ENCODE measurements at places on chromosomes 16 and 17.

DNA sequence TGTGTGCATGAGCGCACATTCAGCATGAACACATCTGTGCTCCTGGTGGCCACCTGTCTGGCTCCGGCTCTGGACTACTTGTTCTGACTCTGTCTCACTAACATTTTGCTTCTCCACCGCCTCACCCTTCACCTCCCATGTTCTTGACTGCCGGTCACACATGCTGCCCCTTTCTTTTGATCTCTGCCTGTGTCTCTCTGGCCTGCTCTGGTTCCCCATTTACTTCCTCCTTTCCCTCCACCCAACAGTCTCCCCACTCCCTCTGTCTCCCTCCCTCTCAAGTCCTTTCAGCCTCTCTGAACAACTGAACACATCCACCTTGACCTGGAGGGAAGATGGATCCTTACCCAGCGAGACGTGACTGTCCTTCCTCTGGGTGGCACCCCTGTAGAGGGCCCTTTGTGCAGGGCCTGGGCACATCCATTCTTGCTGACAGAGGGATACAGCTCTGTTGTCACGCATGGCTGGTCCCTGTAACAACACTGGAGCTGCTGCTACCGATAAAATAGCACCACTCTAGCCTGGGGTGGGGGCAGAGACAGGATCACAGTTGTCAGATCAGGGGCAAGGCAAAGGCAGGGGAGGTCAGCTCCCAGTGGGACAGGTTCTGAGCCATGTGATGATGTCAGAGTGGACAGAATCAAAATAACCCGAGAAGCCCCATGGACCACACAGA lies 11.0 kb downstream of the ZSCAN32 start:
- H3K36me3 ChIP-seq = peaks cover 92% of the 10 kb centered on the region
- H3K4me3 ChIP-seq = no peak overlapping the region
- H3K4me1 ChIP-seq = no peaks in the 10 kb centered on the region
- DNase-seq = no peak
- no peak overlapping the region for H3K27ac ChIP-seq

DNA sequence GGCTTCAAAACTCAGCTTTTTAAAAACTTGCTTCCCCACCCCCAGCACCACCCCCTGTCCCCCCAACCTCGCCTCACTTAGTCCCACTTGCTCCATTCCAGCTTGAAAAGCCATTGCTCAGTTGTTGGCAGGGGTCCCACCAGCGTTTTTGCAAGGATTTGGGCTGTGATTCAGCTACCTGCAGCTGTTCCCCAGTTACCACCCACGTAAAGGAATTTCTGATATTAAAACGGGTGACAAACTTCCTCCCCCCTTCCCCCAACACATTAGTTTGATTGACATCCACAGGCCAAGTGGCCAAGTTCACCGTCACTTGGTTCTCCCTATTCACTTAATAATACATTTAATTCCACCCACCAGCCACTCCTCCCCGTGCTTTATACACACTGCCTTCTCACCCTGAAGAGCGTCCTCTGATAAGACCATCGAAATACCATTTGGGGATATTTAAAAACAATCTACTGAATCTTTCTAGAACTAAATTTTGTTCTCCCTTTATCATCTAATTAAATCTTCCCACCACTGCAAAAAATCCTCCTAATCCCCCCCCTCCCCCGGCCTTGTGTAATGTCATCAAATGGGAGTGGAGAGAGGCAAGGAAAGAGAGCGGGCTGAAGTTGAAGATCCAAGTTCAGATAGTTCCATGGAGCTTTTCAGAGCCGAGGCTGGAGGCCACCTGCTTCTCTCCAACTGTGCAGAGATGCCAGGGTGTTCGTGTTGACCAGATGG lies 55.1 kb downstream of the SOX9 start:
- H3K4me3 ChIP-seq = no peak overlapping the region
- peaks cover 8% of the 10 kb centered on the region for H3K4me1 ChIP-seq
- H3K36me3 ChIP-seq = no peaks in the 10 kb centered on the region
- DNase-seq = no peak
- no peak overlapping the region for H3K27ac ChIP-seq

DNA sequence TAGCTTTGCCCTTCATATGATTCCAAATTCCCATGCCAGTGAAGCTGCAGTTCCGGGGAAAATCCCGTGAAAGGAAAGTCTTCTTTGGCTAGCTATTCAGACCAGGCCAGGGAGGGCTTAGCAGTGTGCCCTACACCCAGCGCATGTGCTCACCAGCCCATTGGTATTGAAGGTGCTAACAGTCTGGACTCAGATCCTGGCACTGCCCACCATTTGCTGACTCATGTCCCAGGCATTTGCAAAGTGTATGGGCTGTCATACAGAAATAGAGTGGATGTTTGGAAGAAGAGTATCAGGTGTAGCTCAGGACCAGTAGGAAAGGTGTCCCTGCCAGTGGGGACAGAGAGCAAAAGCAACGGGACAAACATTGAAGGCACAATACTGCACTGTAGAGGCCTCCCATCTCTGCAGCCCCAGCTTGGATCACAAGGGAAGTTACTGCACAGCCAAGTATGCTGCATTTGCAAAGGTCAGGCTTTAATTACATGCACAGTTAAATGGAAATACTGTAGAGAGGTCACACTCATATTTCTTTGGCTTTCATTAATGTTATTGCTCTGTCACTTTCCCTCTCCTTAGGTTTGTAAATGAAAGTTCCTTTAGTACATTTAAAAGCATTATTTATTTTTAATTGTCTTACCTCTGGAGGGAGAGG lies 220.0 kb downstream of the IRX3 start:
- no peaks in the 10 kb centered on the region for H3K4me1 ChIP-seq
- DNase-seq = no peak
- H3K4me3 ChIP-seq = no peak overlapping the region
- H3K27ac ChIP-seq = no peak overlapping the region
- no peaks in the 10 kb centered on the region for H3K27me3 ChIP-seq

DNA sequence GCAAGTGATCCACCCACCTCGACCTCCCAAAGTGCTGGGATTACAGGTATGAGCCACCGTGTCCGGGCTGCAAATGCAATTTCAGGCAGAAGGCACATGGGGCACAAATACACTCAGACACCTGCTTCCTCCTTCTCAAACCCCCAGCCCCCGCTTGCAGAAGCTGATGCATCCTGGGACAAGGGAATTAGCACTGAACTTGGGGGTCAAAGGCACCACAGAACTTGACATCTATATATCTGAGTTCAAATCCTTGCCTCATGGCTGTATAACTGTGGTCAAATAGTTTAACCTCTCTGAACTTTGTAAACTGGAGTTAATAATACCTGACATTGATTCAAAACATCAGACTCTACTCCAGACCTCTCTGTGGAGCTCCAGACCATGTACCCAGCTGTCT lies 4.1 kb upstream of the ARL5C start:
- DNase-seq = no peak
- peaks cover 6% of the 10 kb centered on the region for H3K27me3 ChIP-seq
- no peak overlapping the region for H3K4me3 ChIP-seq
- peaks cover under 1% of the 10 kb centered on the region for H3K36me3 ChIP-seq
- H3K27ac ChIP-seq = no peak overlapping the region

- no peaks in the 10 kb centered on the region for H3K4me1 ChIP-seq
- DNase-seq = no peak
- no peaks in the 10 kb centered on the region for H3K27me3 ChIP-seq
Observed at GRCh38 chr17:4623249-4623648, 18.2 kb downstream of the ALOX15 start.

DNA sequence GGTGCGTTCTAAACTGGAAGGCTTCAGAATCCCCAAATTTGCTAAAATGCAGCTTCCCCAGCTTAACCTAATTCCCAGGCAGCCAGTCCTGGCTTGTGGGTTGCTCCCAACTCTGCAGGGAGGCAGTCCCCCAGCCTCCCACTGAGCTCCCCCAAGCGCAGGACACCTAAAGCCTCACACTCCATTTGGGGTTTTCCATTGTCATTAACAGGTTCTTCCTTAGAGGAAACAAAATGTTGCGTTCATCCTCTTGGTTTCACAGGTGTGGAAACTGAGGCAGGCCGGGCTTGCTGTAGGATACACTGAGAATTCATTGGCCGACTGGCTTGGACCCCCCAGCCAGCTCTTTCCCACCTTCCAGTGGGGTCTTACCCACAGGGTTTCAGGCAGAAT lies 2.3 kb upstream of the TAC4 start:
- DNase-seq = no peak
- H3K36me3 ChIP-seq = no peaks in the 10 kb centered on the region
- no peak overlapping the region for H3K27ac ChIP-seq
- no peak overlapping the region for H3K4me3 ChIP-seq
- H3K27me3 ChIP-seq = no peaks in the 10 kb centered on the region
- no peaks in the 10 kb centered on the region for H3K4me1 ChIP-seq

GRCh38 chr17:65604070-65604469 lies 42.6 kb upstream of the AXIN2 start:
- H3K27me3 ChIP-seq = no peaks in the 10 kb centered on the region
- H3K36me3 ChIP-seq = peaks cover 5% of the 10 kb centered on the region
- H3K4me3 ChIP-seq = no peak overlapping the region

DNA sequence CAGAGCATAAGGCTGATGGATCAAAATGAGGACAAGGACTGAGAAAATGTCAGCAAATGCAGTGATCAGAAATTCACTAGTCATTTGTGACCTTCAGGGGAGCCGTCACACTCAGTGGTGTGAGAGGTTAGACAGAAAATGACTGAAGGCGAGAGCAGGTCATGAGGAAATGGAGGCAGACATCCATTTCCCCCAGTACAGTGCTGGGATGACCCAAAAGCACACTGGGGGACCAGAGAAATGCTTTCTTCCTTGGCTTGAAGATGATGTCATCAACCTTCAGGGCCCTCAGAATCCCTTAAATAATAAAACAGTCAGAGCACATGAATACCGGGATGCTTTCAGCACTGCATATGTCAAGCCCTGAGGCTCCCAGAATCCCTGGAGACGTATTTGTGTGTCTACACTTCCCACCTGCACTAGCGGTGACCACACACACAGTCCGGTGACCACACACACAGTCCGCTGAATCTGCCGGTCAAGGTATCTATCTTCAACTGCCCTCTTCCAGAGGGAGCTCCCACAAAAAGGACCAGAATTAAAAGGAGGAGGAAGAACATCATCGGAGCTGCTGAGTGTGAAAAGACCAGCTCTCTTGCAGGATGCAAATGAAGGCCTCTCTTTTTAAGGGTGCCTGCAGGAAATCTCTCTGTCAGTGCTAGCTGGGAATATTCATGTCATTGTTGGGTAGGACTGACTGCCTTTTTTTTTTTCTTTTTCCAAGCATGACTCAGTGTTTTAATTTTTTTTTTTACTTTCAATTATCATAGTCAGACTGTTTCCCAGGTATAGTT lies 8.2 kb downstream of the UBE2O start:
- no peak overlapping the region for H3K27ac ChIP-seq
- H3K27me3 ChIP-seq = no peaks in the 10 kb centered on the region
- H3K4me1 ChIP-seq = peaks cover 15% of the 10 kb centered on the region
- H3K36me3 ChIP-seq = no peaks in the 10 kb centered on the region
- no peak for DNase-seq

- H3K27me3 ChIP-seq = no peaks in the 10 kb centered on the region
- H3K36me3 ChIP-seq = no peaks in the 10 kb centered on the region
- no peaks in the 10 kb centered on the region for H3K4me1 ChIP-seq
- H3K27ac ChIP-seq = peak overlapping the region; percentile 100
- H3K4me3 ChIP-seq = peak overlapping the region; percentile 90
- DNase-seq = no peak
Observed at GRCh38 chr17:45131616-45132319, 547 bp downstream of the PLCD3 start.

GRCh38 chr16:69423189-69423588 lies 1.2 kb upstream of the CYB5B start:
- H3K27ac ChIP-seq = no peak overlapping the region
- no peaks in the 10 kb centered on the region for H3K27me3 ChIP-seq
- DNase-seq = no peak
- peaks cover 4% of the 10 kb centered on the region for H3K4me1 ChIP-seq
- H3K4me3 ChIP-seq = peak overlapping the region; percentile 83
- no peaks in the 10 kb centered on the region for H3K36me3 ChIP-seq
